Stimulated activated CD4-positive, alpha-beta T cell treated with anti-CD3 and anti-CD28 coated beads, Interleukin-15, amount 100 ng/mL, for 24 hours (primary cell): ENCODE measurements at places on chromosomes 4 and X.

- no peak for DNase-seq
Observed at GRCh38 chr4:12458621-12459020, 1025.5 kb downstream of the RAB28 start.

GRCh38 chr4:146053891-146054290, 115.3 kb upstream of the ZNF827 start:
- DNase-seq: no peak

GRCh38 chr4:48275247-48275646, 5.6 kb upstream of the TEC start:
- DNase-seq: no peak

DNA sequence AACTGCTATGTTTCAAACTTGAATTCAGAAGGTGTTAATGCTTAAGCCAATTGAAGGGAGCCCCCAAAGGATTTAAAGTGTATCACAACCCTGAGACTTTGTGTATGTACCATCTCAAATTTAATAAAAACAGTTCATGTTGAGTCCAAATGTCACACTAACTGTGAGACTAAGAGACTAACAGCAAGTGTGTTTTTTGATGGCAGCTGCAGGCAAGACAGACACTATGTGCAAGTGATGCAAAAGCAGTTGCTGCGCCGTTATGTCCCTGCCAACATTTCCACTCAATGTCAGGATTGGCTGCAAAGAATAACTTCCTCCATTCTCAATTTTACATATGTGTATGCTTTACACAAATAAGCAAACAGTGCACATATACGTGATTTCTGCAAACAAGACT, 594.6 kb downstream of the IL15 start:
- no peak for DNase-seq

GRCh38 chr4:41744572-41745291, 3.8 kb downstream of the PHOX2B start:
- no peak for DNase-seq

GRCh38 chr4:105433421-105433820, 40.4 kb downstream of the PPA2 start:
- DNase-seq: no peak

GRCh38 chr4:175953960-175954521, 111.6 kb upstream of the WDR17 start:
- DNase-seq: no peak

- no peak for DNase-seq
Observed at GRCh38 chr4:189822326-189822725, 118.3 kb upstream of the FRG1 start.

- DNase-seq: no peak
Observed at GRCh38 chrX:120662662-120663061, 32.8 kb upstream of the C1GALT1C1 start.

DNA sequence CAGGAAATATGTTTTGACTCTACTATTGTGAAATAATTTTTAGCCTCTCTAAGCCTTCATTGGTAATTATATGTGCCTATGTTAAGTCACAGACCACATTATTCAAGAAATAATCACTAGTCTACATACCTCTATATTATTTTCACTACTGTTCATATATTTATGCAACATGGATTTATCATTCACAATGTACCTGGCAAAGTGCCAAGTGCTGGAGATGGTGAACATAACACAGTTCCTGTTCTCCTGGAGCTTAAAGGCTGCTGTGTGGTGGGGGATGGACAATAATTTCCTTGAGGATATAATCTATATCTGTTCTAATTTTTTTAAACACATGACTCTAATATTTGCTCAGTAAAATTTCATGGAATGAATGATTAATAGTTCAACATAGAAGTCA, 527.7 kb upstream of the CXorf51A start:
- DNase-seq: no peak

DNA sequence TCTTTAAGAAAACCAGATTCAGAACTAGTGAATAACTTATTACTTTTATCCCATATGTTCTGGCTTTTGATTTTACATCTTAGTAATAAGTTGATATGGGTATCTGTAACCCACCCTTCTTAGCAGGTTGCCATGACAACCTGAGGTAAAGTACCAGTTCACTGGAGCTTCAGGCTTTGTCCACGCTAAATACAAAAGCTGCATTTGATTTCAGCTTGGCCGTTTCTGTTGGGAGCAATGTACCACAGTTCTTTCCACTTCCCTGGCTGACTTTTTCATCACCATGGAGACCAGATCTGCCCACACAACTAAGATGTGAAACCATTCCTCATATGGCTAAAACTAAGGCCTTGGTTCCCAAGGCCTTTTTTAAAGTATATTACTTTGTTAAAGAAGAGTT, 26.1 kb downstream of the KLHL34 start:
- DNase-seq: no peak

- DNase-seq: no peak
Observed at GRCh38 chr4:120056246-120056645, 10.4 kb downstream of the MAD2L1 start.
